ENCODE measurements at places on chromosomes 1 and 21.
A peak's percentile ranks its signal among the peaks of the same experiment; 100 is the strongest.

GRCh38 chr1:182395906-182396305, 4.3 kb upstream of the GLUL start:
- DNase-seq = no peak

DNA sequence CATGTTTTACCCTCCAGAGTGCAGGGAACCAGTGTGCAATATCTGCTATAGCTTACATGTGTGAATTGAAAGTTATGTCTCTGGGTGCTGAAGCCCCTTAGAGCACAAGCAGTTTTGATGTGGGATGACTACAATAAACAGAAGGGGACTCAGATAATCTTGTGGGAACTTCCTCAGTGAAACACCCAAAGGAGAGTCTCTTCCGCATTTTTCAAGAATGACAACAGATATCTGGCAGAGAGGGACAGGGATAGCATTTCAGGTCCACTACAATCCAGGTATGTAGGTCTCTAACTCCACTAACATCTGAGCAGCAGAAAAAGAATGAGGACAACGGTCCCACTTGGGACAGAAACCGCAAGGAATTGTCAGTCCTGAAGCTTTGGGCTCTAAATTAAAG, 67.6 kb upstream of the PDE4B start:
- no peak for DNase-seq

DNA sequence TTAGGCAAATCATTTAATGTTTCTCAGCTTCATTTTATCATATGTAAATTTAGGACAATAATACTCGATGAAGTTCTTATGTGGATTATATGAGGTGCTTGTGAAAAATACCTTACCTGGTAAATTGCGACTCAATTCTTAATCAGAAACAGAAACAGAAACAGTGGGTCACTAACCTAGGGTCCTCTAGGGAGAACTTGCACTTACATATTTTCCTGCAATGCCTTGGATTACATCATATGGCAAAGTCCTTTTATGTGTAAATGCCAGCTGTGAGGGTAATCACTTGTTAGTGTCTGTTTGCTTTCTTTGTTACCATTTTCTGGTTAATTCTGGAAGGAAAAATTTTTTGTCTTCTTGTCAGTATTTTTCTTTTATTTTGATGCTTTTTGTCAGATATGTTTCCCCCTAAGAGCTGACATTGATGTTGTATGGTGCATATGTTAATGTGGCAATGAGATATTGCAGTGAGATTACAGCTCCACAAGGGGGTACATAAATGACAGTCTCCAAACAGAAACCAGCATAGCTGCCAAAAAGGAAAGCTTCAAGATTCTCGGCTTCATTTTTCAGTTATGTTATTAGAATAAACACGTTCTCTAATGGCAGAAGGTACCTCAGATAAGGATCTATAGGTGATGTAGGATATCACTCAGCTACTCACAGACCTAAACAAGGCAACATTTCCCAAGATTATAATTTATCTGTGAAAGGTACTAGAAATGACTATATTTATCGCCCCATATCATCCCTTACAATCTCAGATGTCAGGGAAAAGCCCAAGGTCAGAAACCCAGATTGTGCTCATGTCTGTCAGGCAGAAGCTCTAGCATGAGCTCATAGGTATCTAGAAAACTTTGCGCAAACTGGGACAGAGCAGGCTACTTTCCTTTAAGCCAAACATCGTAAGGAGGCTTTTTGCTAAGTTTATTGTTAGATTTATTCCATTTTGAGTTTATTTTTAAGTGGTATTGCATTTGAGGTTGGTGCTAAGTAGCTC, 119.9 kb downstream of the FASLG start:
- DNase-seq = peak; percentile 4

GRCh38 chr1:200907611-200908097, 13.0 kb downstream of the INAVA start:
- no peak for DNase-seq

GRCh38 chr1:62685431-62685859, 2.7 kb downstream of the DOCK7 start:
- no peak for DNase-seq

GRCh38 chr1:2240270-2241156, 12.4 kb downstream of the SKI start:
- DNase-seq = no peak

DNA sequence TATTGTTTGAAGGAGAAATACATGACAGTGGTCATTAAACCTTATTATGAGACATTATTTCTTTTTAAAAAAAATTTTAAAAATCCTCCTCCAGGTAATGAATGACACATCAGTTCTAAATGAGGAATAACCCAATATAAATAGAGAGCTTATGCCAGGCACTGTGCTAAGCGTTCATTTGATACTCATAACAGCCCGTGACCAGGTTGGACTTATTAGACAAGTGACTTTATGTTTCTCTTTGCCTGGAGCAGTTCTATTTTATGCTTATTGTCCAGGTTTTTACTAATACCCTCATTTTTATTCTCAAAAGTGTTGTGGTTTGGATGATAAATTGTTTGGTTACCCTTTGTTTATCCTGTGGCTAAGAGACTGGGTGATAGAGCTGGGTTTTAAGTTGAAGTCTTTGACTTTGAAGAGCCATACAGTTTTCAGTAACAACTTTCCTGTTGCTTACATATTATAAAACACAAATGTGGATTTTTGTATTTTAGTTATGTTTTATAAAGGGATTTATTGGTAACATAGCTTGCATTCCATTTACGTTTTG, 84.2 kb downstream of the RABGAP1L start:
- no peak for DNase-seq

- DNase-seq = no peak
These were observed 177.3 kb downstream of the CHRM3 start for GRCh38 chr1:239563681-239564080.
